ENCODE measurements at places on chromosomes 7 and 10. TPM values are rescaled to one million over a fixed set of nuclear protein-coding genes. Genes with fewer than 3 reads are reported as not detected.

DNA sequence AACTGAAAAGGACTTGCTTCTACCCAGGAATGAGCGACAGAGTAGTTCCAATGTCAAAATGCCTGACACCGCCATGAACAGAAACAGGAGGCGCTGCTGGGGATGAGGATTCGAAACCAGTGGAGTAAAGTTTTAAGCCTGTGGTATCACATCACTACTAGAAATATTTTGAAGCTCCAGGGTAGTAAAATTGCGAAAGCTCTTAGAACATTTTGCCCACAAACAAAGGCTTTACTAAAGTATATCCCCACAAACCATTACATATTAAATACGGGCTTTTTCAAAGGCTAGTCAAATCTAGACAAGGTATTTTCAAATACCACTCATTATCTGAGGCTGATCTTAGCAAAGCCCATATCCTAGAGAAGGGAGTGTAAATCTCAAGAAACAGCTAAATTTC, 2.4 kb downstream of the PRDX3 start:
- no peak for DNase-seq

DNA sequence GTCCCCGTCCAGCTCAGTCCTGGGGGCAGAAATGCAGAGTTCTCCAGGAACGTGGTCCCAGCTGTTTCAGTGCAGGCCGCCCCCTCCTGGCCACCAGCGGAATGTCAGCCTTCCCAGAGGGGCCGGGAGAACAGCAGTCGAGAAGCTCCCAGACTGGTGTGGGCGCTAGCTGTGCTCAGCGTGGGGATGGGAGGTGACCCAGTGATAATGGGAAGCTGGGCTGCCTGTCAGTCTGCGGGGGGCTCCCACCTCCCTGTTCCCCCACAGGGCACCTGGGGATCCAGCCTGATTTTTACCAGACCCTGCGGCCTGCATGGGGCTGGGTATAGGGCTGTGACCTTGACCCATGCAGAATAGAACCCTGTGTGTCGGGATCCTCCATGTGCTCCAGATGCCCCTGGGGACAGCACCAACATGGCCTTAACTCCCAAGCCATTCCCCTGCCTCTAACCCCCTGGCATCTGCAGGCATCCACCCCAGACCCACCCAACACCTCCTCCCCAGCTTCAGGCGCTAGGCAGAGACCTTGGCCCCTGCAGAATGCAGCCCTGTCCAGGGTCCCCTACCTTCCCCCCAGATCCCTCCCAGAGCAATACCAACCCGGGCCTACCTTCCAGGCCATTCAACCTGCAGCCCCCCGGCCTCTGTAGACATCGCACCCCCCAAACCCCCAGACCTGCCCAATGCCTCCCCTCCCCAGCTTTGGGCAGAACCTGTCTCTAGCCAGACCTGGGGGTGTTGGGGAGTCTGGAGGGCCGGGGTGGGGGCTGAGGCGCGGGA, 880 bp upstream of the ELN start:
- no peak for DNase-seq

DNA sequence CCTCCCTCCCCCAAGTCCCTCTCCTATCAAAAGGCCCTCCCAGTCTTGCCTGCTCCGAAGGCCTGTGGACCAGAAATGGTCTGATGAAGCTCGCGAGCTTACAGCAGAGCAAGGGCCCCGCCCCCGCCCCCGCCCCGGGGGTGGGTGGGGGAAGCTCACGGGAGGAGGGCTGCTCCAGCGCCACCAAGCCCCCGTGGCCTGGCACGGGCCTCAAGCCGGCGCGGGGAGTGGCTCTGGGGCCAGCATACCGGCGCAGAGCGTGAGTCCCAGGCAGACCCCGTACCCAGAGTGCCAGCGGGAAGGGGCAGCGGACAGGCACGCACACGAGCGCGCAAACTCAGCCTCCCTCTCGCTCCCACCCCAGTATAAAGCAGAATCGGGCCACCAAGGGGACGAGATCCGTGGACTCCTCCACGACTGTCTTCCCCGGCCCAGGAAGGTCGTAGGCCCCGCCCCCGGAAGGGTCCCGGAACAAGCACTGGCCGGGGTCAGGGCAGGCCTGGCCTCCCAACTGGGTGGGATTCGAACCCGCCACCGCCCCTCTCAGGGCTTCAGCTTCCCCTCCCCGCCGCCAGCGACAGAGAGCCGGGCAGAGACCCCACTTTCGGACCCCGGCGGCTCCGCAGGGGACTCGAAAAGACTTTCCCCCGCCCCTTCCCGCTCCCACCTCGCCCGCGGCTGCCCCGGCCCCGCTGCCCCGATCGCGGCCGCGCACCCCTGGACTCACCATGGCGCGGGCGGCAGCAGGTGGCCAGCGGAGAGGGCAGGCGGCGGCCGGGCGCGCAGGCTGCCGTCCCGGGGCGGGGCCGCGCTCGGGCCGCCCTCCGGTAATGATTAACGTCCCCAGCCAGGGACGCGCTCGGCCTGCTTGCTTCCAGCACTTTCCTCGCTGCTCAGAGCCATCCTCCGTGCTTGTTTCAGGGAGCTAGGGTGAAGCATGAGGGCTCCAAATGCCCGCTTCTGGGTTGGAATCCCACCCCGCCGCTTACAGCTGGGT, at the start of gene PCBD1:
TSS of gene PCBD1 (minus strand) at position 762 of the 997 bp plus-strand sequence. CDS start at position 730, 32 bp downstream.
- DNase-seq = peak; percentile 43

GRCh38 chr10:1932692-1933094, 195.4 kb upstream of the ADARB2 start:
- DNase-seq = no peak

GRCh38 chr10:14123139-14123538, 207.6 kb downstream of the FRMD4A start:
- DNase-seq = no peak

GRCh38 chr7:30671793-30672465, 10.3 kb downstream of the CRHR2 start:
- peak; percentile 28 for DNase-seq

- DNase-seq = no peak
These were observed 69.8 kb downstream of the ORC5 start for GRCh38 chr7:104137971-104138370.

DNA sequence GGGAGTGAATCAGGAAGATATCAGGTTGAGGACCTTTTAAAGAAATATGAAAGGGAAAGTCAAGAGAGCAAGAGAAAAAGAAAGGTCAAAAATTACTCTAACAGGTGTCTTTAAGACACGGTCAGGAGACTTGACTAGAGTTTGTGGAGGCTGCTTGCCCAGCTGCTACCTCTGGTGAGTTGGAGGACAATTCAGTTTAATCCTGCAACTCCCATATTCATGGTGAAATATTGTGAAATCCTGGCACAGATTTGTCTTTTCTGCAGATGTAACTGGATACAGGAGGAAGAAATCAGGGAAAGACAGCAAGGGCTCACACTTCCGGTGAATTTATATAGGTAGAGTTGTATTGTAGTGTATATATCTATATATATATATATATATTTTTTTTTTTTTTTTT, 93.5 kb downstream of the AKAP9 start:
- DNase-seq = no peak

- DNase-seq = no peak
These were observed 47.8 kb downstream of the IKZF1 start for GRCh38 chr7:50352282-50352681.

DNA sequence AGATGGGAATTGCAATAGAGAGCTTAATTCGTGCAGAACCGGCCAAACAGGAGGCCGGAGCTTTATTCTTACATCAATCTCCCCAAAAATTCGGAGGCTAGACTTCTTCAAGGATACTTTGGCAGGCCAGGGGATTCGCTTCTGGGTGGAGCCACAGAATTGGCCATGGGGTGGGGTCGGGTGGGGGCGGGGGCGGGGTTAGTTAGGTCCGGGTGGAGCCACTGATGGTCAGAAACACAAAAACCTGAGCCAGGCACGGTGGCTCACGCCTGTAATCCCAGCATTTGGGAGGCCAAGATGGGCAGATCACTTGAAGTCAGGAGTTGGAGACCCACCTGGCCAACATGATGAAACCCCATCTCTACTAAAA, 87.5 kb downstream of the SEPTIN14 start:
- no peak for DNase-seq

GRCh38 chr10:30127120-30127541, 67.7 kb upstream of the JCAD start:
- no peak for DNase-seq

GRCh38 chr10:112374724-112375541, 1.0 kb downstream of the ACSL5 start:
- DNase-seq = no peak

DNA sequence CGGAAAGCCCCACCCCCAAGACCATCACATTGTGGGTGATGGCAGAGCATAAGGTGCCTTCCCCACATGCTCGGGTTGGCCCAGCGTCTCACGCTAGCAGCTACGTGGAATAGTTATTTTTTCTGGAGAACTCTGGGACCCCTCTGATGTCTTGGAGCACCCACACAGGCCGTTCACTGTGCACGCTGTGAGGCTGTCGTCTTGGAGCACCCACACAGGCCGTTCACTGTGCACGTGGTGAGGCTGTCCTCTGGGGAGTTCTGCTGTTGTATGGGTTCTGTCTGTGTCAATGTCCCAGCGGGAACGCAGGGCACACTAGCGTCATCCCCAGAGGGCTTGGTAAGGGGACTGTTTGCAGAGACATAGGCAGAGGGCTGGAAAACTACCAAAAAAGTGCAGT, 38.8 kb upstream of the FAM20C start:
- no peak for DNase-seq

- DNase-seq = no peak
These were observed 479.7 kb downstream of the RPS24 start for GRCh38 chr10:78513330-78513729.

- no peak for DNase-seq
These were observed 3.0 kb downstream of the DOCK1 start for GRCh38 chr10:126908225-126908624.

The CNOT4 gene
- 36.1 TPM for total RNA-seq

The ANXA8 gene
- 7.7 TPM for total RNA-seq

The C7orf33 gene
- not detected for total RNA-seq

The SPDYE9 gene
- not detected for total RNA-seq

The LDB3 gene
- total RNA-seq = 7.1 TPM

The GIMAP7 gene
- total RNA-seq = 16.2 TPM

The STOX1 gene
- total RNA-seq = 4.7 TPM

The PLXNA4 gene
- 6.5 TPM for total RNA-seq

The SLC26A3 gene
- total RNA-seq = not detected

Measured in urinary bladder (tissue), 4 donors.